ENCODE measurements at places on chromosomes 1 and 21. TPM values are rescaled to one million over a fixed set of nuclear protein-coding genes. Genes with fewer than 3 reads are reported as not detected.

The CFHR2 gene
- not detected for total RNA-seq

The BSND gene
- 1.4 TPM for total RNA-seq

The GPA33 gene
- total RNA-seq, result 0.28 TPM

The MEGF6 gene
- 10.9 TPM for total RNA-seq

The TMCO4 gene
- 36.5 TPM for total RNA-seq

The TMEM79 gene
- 2.7 TPM for total RNA-seq

The APP gene
- 1,303 TPM for total RNA-seq

The UMODL1 gene
- total RNA-seq, result not detected

The PAQR6 gene
- total RNA-seq, result 4.2 TPM

The SYDE2 gene
- 7.0 TPM for total RNA-seq

The PCAT6 gene
- total RNA-seq, result 2.0 TPM

The CYP4A22 gene
- total RNA-seq, result 4.1 TPM

The DISP1 gene
- 17.5 TPM for total RNA-seq

The TLR5 gene
- total RNA-seq, result 31.3 TPM

The VPS45 gene
- total RNA-seq, result 41.7 TPM

The FMN2 gene
- total RNA-seq, result 0.06 TPM

The NBPF20 gene
- 3.8 TPM for total RNA-seq

The HAO2 gene
- total RNA-seq, result 1.9 TPM

The B3GALT2 gene
- total RNA-seq, result 0.25 TPM

The EPHB2 gene
- 9.5 TPM for total RNA-seq

The HES4 gene
- 32.0 TPM for total RNA-seq

The SPRR2F gene
- total RNA-seq, result not detected

The GJA9 gene
- not detected for total RNA-seq

The EYA3 gene
- 32.0 TPM for total RNA-seq

The OR2L8 gene
- total RNA-seq, result not detected

The NGF gene
- 1.2 TPM for total RNA-seq

The SRP9 gene
- 199 TPM for total RNA-seq

The SLC39A1 gene
- total RNA-seq, result 125 TPM

The RXRG gene
- 0.44 TPM for total RNA-seq
